NCI-H82 (cell line): ENCODE measurements at places on chromosomes 11 and 22.

GRCh38 chr11:134150195-134150903 is 73.4 kb downstream of the NCAPD3 start:
- no peak for DNase-seq

DNA sequence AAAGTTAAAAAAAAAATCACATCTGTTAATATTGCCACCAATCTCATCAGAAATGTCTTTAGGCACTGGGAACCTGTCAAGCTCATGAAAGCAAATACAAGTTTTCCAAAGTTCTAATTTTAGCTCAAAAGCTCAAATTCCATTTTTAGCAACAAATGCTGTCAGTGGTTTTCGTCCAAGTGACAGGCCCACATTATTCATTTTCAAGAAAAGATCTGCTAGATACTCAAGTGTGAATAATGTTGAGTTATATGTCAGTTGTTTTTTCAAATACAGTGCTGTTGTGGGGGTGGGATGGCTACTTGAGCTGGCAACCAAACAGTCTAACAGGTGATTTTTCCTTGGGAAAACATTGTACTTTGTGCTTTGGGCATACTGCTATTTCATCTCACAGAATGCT is 1072.6 kb downstream of the OPCML start:
- no peak for DNase-seq

DNA sequence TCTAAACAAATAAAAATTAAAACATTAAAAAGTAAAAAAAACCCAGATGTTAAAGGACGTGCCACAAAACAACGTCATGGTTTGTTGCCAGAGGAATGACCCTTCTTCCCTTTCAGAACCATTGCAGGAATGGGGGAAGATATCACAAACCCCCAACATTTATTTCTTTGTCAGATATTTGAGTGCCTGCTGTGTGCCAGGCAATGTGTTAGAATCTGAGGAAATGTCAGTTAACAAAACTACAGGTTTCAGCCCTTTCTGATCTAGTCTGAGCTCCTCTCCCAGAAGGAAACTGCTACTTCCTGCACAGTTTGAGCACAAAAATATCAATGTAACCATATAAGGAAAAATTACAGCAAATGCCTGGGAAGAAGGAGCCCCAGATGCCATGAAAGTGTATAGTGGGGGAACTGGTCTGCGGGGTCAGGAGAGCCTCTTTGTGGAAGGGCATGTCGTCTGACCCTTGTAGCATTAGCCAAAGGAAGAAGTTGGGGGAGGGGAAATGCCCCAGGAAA is 7.1 kb upstream of the NHERF4 start:
- no peak for DNase-seq

DNA sequence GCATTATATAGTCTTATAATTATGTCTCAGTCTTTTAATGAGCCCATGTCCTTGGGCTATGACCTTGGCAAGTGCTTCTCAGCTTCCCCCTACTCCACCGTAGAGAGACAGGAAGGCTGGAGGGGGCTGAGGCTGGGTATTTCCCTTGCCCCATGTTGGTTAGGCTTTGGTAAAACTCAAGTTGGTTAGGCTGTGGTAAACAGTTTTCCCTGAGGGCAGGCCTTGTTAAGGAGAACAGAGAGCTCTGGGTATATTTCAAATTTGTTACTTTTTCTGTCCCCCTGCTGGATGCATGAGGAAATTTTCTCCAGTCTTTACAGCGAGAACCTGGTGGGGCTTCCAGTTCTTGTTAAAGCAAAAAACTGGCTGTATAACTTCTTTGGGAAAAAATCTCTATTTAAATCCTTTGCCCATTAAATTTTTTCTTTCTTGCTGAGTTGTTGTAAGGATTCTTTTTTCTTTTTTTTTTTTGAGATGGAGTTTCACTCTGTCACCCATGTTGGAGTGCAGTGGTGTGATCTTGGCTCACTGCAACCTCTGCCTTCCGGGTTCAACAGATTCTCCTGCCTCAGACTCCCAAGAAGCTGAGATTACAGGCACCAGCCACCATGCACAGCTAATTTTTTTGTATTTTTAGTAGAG is 12.2 kb upstream of the DCHS1 start:
- peak; percentile 7 for DNase-seq

- no peak for DNase-seq
Observed at GRCh38 chr11:60840470-60841430, 1.2 kb upstream of the CCDC86 start.

DNA sequence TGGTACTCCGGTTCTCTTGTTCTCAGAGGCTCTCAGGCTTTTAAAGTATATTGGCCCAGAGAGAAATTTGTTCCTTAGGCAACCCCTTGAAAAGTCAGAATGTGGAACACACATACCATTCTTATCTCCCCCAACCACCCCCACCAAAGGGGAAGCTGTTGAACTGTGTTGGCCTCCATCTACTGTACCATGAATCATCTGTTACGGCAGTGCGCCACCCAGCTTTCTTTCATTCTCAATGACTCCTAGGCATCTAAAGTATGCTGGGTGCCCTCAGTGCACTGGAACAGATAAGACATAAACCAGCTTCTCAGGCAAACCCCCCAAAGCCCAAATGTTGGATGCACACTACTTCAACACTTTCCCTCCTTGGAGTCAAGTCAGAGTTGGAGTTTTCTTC is 696.2 kb upstream of the TENM4 start:
- DNase-seq, result no peak

GRCh38 chr11:57571606-57572005 is 4.1 kb upstream of the UBE2L6 start:
- no peak for DNase-seq

DNA sequence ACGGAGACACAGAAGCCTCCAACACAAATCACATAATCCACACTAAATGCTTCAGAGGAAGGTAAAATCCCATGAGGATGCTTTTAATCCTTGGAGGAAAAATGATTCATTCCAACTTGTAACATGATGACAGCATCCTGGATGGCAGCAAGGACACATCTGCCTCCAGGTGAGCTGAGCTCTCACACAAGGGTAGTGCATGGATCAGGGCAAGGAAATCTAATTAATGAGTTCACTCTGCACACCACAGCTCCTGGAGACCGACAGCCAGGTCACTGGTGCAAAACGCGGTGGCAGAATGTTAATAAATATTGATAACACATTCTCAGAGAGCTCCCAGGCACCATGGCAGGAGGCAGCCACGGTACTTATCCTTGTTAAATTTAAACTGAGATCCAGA is 40.3 kb upstream of the CYP2D6 start:
- peak; percentile 17 for DNase-seq

- peak; percentile 57 for DNase-seq
Observed at GRCh38 chr22:20433686-20434241, 3.9 kb downstream of the SCARF2 start.

GRCh38 chr11:59755701-59756557 is 753 bp downstream of the STX3 start:
- peak; percentile 65 for DNase-seq

DNA sequence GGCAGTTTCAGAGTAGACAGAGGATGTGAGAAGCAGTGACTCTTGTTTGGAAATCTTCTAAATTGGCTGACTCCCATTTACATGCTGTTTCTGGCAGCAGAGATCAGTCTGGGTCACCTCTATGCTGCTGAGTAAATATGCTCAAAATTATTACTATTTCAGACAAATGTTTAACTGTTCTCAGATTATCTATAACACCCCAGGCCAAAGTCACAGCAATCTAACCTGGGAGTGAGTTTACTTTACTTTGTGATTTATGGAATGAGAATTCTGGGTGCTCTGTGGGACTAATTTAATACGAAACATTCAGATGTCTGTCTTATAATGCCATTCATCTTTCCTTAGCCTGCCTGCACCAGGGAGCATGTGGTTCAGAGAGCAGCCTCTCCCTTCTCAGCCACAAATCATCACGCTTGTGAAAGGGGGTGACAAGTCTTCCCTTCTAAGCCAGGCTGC is 282.5 kb upstream of the MPPED2 start:
- DNase-seq, result no peak

- no peak for DNase-seq
Observed at GRCh38 chr22:38032681-38033521, 24.3 kb upstream of the PICK1 start.

DNA sequence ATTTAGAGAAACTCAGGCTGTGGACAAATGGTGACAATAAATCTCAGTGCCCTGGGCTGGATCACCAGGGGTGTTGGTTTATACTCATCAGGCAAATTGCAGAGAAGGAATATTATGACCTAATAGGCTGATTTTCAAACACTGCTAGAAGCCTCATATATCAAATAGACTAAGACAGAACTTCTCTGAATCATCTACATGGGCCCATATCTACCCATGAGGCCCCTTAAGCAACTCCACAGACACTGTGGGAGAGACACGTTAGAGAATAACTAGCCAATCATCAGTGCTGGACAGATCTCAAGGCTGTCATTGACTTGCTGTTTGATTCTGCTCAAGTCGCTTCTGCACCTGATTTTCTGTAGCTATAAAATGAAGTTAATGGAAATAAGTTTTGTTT is 545.8 kb downstream of the SOX6 start:
- DNase-seq, result no peak

DNA sequence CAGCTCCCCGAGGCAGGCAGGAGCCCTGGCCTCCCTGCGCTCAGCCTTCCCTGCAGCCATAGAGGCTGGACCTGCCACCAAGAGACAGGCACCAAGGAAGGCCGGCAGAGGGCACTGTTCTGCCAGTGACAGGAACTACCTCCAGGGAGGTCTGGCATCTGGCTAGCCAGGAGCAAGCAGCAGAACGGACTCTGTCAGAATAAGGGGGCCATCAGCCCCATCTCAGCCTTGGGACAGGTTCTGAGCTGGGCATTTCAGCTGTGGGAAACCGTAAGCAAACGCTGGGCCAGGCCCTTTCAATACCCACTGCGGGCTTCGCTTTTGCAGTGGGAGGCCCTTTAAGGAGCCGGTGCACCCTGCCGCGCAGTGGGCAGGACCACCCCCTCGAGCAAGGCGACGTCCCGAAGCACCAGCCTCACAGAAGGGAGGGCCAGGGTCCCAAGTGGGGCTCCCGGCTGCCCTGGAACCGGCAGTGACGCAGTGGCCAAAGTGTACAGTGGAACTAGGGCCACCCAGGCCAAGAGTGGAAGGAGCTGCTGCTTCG is 18.2 kb downstream of the IFT27 start:
- DNase-seq, result peak; percentile 84

- DNase-seq, result no peak
Observed at GRCh38 chr11:126345283-126345682, 10.2 kb upstream of the ST3GAL4 start.

GRCh38 chr11:32388871-32389770 is 46.2 kb downstream of the WT1 start:
- DNase-seq, result no peak
